Eye (tissue), 1 donor: ENCODE measurements at places on chromosomes 2 and 18.

- DNase-seq: peak; percentile 8
Measured at GRCh38 chr18:39318462-39318861, 1752.9 kb upstream of the CELF4 start.

GRCh38 chr2:226618875-226619605 is 180.6 kb downstream of the IRS1 start:
- peak; percentile 68 for DNase-seq

DNA sequence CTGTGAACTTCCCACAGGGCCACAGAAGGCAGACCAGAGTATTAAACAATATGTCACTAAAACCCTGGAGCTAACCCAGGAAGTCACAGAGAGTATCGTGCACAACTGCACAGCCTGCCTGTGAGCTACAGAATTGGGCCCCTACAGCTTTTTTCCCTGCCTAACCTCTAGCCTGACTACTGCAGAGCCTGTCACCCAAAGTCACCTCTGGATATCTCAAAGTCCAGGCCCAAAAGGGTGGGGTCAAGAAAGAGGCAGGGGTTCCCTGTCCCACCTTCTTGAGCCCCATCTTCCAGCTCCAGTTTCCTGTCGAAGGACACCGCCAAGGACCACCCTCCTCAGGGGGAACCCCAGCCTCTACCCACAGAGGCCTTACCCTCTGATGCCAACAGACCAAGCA is 13.5 kb downstream of the GAD1 start:
- no peak for DNase-seq

- DNase-seq: no peak
Measured at GRCh38 chr2:70639841-70640436, 86.3 kb upstream of the TGFA start.

GRCh38 chr2:207600231-207600630 is 25.0 kb downstream of the METTL21A start:
- DNase-seq: no peak

GRCh38 chr2:176106581-176107539 is at the start of gene HOXD11:
TSS of gene HOXD11 (plus strand) at chr2:176107280. CDS start at chr2:176107356, 76 bp downstream.
- DNase-seq: no peak

DNA sequence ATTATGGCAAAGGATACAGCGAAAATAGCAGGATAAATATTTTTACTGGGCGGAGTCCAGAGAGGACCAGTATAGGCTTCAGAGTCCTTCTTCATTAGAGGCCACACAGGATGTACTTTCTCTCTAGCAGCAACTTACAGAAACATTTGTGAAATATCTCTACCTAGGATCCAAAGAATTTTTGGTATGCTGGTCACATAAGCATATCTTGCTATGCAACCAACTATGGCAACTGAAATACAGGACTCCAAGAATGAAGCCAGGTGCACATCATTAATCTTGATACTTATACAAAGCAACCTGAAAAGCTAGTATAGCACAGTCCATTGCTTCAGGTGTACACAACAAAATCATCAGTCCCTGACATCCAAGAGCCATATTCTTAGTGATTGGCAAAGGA is 59.1 kb upstream of the NABP1 start:
- no peak for DNase-seq

- DNase-seq: no peak
Measured at GRCh38 chr18:53322163-53322562, 902.3 kb downstream of the MBD2 start.

DNA sequence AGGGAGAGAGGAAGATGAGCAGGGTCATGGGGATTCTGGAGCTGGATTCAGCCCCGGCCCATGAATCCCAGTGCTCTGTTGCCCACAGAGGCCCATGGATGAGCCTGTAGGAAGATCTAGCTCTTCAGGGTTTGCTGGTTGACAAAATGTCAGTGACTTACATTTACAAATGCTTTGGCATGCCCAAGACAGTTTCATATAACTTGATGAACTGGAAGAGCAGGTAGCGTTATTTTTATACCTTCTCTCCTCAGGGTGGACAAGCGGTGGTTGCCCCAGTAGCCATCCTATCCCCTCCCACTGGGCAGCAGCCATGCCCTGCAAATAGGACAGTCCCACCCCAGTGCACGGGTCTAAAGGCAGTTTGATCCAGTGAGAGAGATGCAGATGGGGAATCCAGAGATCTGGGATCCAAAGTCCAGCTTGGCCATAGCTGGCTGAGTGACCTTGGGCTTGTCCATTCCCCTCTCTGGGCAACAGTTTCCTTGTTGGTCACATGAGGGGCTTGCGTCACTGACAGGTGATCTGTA is 21.5 kb upstream of the KCNK3 start:
- DNase-seq: no peak

- no peak for DNase-seq
Measured at GRCh38 chr18:50315100-50315871, 27.8 kb upstream of the CXXC1 start.

- peak; percentile 59 for DNase-seq
Measured at GRCh38 chr2:62672601-62673000, 32.9 kb upstream of the EHBP1 start.

DNA sequence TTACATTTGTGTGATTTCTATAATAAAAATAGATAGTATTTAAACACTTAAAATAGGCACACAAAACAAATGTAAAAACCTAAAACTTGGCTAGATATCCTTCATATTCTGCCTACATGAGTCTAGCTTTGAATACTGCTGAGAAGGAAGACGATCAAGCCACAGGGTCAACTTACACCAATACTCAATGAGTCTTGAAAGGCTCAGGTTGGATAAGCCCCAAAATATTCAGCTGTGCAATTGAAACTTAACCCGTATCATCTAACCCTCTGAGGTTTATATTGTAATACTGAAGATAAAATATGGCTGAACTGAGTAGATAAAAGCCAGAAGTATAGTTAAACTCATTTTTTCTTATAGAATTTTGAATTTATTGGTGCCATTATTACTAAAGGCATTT is 313.0 kb upstream of the NRXN1 start:
- no peak for DNase-seq

DNA sequence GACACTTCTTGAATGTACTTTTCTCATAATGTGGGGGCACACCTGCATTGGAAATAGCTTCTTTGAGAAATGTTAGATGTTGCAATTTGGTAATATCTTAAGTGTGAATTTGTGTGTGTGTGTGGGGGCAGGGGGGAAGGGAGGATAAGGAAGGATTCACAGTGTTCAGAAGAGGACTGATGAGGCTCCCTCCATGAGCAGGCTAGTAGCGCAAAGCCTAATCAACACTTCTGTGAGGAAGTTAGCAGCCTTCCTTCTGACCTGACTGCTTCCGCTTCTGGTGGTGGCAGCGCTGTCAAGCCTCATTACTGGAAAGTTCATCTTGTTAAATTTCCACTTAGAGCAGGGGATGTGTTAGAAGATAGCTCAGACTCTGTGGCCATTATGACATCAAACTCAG is 295.4 kb upstream of the SPRED2 start:
- DNase-seq: peak; percentile 25

GRCh38 chr2:237912271-237913192 is 53.1 kb downstream of the RAMP1 start:
- no peak for DNase-seq

- no peak for DNase-seq
Measured at GRCh38 chr2:131152074-131152473, 46.9 kb downstream of the PLEKHB2 start.

DNA sequence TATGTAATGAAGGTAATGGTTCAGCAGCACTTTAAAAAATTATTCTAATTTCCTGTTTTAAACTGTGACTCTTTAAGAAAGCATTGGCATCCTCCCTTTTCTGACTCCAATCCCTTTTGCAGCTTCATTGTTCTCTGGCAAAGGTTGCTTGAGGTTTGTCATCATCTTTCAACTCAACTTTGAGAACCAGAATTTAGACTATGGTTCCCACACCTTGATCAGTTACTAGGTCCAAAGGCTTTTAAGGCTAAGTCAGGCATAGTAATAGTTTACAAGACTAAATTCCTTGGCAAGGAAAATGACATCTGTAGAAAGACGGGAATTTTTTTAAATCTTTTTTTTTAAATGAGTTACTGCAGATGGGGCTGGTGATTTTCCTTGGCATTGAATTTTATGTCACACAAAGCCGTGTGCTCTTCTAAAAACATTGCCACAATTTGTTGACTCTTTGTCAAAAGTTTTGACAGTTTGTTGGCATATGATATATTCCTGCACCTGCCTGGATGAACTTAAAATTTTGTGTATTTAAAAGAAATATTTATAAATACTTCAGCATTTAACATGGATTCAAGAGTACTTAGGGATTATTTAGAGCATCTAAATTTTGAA is 451.0 kb downstream of the MEIS1 start:
- DNase-seq: no peak

GRCh38 chr2:67256892-67257291 is 140.2 kb upstream of the ETAA1 start:
- no peak for DNase-seq

DNA sequence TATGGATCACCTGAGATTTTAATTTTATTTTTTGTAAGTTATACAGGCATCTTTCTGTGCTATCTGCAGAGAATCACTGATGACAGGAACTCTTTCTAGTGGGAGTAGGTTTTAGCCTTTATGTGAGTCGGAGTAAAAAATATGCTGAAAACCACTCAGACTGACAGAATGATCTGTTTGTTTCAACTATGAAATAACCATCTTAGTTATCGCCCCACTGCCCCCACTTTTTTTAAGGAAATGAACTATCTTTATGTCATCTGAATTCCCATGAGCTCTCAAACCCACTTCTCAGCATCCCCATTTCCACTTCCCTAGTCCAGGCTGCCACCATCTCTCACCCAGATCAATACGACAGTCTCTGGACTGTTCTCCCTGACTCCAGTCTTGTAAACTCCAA is 38.9 kb downstream of the MRPL33 start:
- no peak for DNase-seq

GRCh38 chr2:231611273-231612108 is 18.8 kb downstream of the TEX44 start:
- DNase-seq: no peak

DNA sequence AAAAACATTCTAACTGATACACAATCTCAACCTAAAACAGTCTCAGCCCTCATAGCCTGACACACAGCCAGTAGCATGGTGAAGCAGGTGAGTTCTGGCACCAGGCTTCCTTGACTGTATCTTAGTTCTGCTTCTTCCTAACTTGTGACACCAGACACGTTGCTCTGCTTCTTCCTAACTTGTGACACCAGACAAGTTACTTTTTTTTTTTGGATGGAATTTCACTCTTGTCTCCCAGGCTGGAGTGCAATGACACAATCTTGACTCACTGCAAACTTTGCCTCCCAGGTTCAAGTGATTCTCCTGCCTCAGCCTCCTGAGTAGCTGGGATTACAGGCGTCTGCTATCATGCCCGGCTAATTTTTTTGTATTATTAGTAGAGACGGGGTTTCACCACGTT is 6.7 kb upstream of the ATG16L1 start:
- DNase-seq: no peak

- no peak for DNase-seq
Measured at GRCh38 chr2:167869200-167869599, 378.2 kb downstream of the STK39 start.

DNA sequence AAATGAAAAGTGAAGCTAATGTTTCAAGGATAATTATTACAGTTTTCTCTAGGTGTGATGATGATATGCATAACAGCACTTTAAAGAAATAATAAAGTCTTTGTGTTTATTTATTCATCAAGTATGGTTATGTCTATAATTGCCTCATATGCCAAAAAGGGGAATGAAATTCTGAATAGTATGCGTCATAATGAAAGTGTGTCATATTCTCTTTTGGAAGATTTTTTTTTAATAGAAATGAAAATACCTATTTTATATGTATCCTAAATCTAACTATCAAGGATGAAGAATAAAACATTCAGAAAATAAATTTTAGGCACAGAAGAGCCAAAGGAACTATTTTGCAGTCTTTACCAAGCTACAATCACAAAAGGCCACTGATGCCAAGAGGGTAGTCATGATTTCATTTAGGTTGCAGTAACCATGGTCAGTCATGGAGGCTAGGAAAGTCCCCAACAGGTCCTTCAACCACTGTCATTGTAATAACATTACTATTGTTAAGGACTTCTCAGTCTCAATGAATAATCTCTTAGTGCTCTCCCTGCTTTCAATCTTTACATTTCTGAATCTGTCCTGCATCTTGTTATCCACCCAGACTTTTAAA is 712.5 kb downstream of the DCDC2C start:
- no peak for DNase-seq

- peak; percentile 66 for DNase-seq
Measured at GRCh38 chr2:118089139-118089800, 999 bp downstream of the INSIG2 start.
